Suppressor macrophage treated with lipopolysaccharide for 1 hour (primary cell): ENCODE measurements at places on chromosomes 7 and 10.

DNA sequence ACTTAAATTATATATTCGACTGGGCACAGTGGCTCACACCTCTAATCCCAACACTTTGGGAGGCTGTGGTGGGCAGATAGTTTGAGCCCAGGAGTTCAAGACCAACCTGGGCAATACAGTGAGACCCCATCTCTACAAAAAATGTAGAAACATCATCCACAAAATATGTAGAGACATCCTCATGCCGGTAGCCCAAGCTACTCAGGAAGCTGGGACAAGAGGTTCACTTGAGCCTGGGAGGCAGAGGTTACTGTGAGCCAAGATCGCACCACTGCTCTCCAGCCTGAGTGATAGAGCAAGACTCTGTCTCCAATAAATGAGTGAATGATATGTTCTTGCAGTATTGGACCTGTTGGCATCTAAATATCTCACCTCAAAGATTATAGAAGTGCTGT, 22.6 kb upstream of the TNS3 start:
- DNase-seq = no peak

DNA sequence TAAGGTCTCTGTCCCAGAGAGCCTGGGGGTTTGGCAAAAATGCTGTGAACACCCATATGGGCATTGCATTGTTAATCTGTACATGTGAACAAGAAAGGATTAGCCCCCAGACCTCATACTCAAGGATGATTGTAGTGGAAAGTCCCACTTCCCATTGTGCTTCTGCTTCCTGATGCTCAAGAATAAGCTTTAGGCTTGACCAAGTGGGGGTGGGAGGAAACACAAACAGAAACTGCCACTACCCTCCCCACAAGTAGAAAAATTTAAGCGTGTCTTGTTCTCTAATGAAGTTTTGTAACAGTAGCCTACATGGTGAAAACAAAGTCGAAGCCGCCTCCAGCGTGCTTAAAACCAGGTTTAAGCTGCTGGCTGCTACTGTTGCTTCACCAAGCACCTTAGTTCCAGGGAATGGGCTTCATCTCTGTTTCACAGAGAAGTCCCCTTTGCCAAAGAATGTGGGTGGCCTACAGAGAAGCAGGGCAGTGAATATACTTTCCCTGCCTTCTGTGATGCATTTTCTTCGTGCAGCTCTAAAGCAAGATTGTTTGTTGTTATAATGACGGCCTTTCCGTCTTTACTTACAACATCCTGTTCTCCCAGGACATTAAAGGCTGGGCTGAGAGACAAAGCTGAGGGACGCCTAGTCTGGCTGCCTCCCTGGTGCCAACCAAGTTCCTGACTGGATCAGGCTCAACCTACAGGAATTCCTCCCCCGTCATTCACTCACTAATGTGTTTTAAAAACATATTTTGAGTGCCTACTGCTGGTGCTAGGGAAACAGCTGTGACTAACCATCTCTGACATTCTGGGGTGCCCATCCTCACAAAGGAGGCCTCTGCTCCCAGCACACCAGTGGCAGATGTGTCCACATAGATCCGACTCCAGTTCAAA, 32.1 kb upstream of the CCSER2 start:
- peak; percentile 81 for DNase-seq

DNA sequence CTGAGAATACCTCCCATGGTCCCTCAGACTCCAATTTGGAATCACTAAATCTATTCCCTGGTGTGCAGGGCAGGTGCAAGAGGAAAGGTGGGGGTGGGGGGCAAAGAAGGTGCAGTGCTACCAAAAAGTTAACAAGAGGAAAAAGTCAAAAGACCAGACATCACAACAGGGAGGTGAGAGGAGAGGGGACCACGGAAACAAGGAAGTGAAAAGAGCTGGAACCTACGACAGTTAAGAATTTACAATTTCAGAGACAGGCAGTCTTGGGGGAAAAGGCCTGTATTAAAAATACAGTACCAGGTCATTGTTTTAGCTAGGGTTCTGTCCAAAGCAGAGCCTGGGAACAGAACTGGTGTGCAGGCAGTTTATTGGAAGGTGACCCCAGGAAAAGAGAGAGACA, 14.6 kb downstream of the ITGB1 start:
- DNase-seq = no peak

DNA sequence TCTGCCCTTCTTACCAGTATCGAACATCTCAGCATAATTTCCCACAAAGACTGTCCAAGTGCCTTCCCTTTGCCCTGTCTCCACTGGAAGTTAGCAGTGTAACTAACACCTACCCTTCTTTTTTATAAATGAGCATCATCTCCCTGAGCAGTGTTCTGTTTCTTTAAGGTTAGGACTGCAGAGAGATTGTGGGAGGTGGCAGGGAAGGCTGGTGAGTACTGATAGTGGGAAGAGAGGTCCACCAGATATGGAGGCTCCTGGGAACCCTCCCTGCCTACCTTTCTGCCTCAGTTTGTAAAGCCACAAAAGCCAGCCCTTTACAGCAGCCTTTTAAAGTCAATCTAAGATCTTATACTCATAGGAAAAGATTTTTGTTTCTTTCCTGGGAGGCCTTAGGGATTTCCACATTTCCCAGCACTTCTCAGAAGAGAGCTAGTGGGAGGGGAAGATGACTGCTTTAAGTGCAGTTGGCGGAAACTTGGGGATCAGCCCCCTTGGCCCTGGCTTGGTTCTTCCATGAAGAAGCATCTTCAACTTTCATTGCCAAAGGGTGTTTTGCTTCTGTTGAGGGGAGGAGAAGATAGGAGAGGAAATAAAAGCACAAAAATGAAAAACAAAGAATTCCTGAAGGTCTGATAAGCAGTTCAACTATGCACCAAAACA, 36.6 kb upstream of the CALD1 start:
- DNase-seq = peak; percentile 17

- DNase-seq = no peak
Measured at GRCh38 chr7:18831943-18832342, 285.5 kb downstream of the TWIST1 start.

DNA sequence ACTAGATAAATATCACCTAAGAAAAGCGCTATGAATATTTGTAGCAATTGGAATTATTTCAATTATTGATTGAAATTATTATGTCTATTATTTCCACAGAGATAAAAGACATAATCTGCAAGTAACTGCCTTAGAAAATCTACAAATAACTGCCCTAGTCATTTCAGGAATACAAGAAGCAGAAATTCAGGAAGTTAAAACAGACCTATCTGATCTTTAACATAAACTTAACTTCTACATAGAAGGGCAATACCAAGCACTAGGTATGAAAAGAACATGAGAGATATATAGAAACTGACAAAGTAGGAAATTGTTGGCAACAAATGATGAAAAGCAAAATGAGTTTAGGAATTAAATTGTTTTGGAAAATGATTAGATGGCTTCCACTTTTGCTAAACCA, 31.8 kb upstream of the AKR1B10 start:
- DNase-seq = no peak

- DNase-seq = no peak
Measured at GRCh38 chr7:112428715-112429114, 21.5 kb upstream of the IFRD1 start.

- DNase-seq = no peak
Measured at GRCh38 chr10:11209830-11210181, 192.1 kb downstream of the CELF2 start.

DNA sequence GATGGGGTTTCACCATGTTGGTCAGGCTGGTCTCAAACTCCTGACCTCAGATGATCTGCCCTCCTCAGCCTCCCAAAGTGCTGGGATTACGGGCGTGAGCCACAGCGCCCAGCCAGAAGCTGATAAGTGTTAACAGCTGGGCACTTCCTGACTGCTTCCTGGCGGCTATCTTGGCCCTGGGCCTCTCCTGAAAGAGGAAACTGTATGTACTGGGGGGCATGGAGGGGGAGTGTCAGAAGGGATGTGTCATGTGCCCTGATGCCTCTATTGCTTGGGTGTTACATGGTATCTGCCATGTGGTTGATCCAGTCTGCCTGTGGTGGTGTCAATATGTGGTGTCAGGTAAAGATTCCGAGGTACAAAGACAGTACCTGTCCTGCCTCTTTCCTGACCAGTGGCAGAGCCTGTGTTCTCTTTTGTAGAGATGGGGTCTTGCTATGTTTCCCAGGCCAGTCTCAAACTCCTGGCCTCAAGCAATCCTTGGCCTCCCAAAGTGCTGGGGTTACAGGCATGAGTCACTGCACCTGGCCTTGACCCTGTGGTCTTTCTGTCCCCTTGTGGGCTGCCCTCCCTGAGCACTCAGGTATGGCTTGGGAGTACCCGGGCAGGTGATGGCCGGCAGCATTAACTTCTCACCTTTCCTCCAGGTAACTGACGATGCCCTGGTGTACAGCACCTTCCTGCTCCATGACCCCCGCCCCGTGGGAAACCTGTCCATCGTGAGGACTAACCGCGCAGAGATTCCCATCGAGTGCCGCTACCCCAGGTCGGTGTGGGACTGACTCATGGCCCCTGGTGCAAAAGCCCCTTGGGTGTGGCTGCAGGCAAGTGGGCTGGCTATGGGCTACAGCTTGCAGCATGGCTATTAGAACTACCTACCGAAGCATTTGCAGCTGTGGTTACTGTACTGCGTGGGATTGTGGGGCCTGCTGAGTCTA, 4.4 kb downstream of the ZP3 start:
- peak; percentile 53 for DNase-seq

DNA sequence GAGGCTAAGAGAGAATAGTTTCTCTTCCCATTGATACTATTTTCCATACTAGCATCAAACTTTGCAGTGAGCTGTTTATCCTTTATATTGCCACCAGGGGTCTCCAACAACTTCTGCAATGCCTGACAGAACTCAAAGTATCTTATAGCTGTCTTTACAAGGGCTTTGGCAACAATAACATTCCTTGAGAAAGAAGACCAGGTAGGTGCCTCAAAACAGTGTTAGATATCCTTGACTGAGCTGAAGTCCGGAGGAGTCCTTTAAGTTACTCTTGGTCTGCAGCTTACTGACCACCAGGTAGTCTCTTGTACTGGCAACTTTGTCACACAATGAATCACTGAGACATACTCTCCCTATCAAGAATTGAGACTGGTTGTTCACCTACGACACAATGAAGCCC, 30.0 kb upstream of the TES start:
- peak; percentile 66 for DNase-seq

DNA sequence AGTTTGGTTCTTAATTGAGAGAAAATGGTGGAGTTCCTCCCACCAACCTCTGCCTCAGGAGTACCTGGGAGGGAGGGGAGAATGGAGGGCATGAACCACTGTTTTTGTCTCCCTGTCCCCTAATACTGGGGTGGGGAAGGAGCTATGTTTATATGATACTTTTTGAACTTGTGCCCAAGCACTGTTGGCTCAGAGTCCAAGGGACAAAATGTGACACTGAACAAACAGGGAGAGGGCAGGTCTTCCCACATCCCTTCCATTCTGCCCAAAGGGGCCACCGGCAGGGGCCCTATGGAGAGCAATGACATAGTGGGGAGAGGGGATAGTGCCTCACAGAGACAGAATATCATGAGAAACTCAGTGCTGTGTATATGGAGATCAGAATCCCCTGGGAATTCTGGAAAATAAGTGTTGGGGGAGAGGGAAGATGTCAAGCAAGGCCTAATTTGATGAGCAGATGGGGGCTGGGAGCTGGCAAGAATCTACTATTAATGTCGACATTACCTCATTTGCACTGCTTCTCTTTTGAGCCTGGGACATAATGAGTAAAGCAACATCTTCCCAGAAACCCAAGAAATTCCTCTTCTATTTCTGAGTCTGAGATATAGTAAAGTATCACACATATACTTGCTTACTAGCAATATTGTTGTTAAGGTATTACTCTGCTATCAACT, 180.6 kb downstream of the CYP26A1 start:
- no peak for DNase-seq

DNA sequence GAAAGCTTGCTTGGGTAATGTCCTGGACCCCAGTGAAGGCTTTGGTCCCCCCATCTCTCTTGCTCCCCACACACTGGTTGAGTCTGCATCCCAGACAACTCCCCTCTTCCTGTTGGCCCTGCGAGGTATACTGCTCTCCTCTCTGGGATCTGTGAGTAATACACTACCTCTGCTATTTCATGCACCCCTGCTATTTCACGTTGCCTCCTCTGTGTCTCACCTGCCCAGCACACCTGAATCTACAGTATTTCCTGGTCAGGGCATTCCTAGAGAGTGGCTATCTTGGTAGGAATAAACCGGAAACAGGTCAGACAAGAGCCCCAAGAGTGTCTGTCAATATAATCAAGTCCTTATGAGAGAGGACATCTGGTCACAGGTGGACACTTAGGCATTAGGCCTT, 114.3 kb upstream of the ODAD2 start:
- DNase-seq = no peak

DNA sequence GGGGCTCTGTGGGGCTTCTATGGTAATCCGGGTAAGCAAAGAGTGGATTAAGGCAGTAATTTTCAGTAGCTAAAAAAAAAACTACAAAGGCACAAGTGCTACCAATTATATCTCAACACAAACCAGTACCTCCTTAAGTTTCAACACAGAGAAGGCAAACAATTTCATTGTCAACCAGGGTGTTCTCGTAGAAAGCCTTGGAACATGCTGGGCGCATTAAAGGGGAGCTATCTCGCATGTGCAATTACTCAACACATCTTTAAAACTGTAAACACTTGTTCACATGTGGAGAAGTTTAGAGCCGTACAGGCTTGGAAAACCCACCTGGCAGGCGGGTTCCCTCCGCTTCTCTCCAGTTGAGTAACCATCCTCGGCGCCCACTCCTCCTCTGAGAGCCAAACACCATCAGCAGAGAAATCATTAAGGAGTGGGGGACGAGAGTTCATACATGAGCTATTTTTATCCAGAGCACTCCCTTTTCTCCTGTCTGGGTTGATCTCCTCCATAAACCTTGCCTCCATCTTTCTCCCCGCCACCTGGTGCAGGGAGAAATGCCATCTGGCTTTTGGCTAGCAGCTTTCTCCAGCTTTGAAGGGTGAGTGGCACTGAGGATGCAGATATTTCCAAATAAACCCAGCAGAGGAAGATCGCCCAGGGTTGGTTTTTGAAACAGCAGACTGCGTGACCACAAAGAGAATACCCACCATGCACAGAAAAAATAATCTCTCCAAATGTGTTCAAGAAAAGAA, 287.1 kb downstream of the WDR11 start:
- DNase-seq = no peak

- no peak for DNase-seq
Measured at GRCh38 chr7:140448781-140449480, 30.4 kb downstream of the MKRN1 start.

- DNase-seq = no peak
Measured at GRCh38 chr7:134188311-134188710, 61.2 kb downstream of the LRGUK start.

DNA sequence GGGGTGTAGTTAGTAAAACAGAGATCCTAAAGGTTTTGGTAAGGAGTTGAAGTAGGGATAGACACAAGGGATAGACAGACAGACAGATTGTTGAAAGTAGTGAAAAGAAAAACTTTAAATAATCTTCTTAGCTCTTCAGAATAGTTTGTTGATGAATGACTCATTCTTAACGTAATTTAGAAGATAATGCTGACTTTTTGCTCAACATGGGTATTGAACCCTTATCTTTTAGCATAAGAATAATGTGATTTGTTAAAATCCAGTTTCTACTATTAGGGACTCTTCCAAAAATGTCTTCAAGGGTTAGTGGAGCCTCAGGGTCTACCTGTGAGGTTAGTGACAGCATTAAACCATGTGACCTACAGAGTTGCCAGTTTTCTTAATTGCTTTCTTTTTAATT, 411.2 kb downstream of the ETV1 start:
- DNase-seq = no peak

GRCh38 chr7:83347945-83348444, 185.3 kb upstream of the PCLO start:
- no peak for DNase-seq

GRCh38 chr7:126223729-126224128, 1029.0 kb downstream of the GRM8 start:
- DNase-seq = no peak
